T-cell (primary cell): ENCODE measurements at places on chromosomes 1 and 21.

- DNase-seq = no peak
Observed at GRCh38 chr1:97893844-97894243, 27.0 kb downstream of the DPYD start.

GRCh38 chr1:1521331-1521730, 9.4 kb downstream of the ATAD3A start:
- DNase-seq = no peak

- DNase-seq = no peak
Observed at GRCh38 chr1:235567812-235568503, 63.7 kb upstream of the B3GALNT2 start.

DNA sequence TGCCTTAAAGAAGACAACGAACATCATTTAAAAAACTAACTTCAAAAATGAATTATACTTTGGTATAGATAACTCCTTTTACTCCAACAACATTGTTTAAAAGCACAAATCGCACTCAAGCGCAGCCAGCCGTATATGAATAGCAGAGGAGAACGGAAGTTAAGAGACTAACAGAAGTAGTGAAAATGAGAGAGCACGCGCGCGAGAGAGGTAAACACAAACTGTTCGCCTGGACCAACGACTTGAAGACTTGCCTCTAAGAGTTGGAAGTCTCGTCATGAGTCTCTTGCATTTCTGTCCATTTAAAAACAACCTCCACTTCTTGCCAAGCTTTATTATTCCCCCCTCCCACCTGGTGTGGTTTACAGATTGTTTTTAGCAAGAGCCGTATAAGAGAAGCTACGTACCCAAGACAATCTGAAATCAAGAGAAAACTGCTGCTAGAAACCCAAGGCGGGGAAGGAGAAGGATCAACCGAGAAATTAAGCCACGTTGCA, 479 bp downstream of the SELENOF start:
- DNase-seq = peak; percentile 17

DNA sequence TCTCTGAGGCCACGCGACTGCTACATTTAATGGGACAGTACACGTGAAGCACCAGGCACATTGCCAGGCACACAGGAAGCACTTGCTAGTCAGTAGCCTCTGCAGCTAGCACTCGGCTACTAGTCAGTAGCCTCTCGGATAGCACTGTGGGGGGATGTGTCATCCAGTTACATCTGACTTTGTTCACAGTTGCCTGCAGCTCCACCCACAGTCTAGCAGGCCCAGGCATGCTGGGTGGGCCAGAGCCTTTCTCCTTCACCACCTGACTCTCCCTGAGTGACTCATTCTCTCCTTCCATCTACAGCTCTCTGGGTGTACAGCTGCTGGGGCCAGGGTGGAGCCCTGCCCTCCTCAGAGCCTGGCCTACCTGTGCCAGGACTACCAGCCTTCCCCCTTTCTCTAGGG, 51.5 kb downstream of the PTPRF start:
- no peak for DNase-seq

DNA sequence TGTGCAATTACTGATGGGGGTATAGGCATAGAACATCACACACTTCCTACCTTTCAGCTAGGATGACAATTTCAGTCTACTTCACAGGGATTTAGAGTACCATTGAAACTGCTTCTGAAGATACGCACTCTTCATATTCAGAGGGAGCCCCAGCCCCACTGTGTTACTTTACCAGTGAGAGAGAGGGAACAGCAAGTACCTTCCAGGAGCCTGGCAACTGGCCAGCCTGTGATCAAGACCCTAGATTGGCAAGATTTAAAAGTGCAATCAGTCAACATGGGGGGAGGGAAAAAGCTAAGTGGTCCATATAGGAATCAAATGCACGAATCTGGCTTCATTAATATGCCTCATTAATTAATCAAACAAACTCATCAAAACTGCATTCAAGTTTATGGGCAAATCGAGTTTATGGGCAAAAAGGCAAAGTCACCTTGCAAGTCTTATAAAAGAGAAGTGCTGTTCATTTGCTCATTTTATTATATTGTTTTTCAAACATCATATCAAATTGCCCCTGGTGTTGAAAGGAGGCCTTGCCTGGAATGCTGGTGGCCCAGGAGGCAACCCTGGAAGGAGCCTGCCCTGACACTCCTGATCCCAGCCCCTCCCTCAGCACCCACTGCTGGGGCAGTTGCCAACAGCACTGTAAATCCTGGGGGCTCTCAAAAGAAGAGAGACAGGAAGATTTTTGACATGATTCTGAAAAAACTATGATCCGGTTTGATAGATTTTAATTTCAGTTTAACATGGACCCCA, 184.9 kb upstream of the DPT start:
- no peak for DNase-seq

- DNase-seq = no peak
Observed at GRCh38 chr1:165161130-165161529, 195.4 kb downstream of the LMX1A start.

DNA sequence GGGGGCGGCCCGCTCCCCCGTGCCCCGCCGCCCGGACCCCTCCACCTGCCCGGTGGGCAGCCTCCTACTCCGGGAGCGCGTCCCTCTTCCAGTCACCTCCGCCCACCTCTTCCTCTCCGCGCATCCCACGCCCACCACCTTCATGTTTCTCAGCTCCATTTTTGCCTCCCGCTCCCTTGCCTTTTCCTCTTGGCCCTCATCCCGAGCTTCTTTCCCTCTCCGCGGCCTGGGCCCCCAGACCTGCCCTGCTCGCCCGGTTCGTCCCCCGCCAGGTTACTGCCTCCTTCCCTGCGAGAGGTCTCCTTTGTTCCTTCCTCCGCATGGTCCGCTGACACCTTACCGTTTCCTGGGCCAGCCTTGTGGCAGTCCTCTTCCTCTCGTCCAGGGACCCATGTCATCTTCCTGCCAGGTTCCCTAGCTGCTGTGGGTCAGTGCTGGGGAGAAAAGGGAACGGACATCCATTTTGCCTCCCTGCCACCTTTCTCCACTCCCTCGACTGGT, 563 bp downstream of the QSOX1 start:
- no peak for DNase-seq

- DNase-seq = no peak
Observed at GRCh38 chr1:3904006-3904842, 4.2 kb upstream of the C1orf174 start.

DNA sequence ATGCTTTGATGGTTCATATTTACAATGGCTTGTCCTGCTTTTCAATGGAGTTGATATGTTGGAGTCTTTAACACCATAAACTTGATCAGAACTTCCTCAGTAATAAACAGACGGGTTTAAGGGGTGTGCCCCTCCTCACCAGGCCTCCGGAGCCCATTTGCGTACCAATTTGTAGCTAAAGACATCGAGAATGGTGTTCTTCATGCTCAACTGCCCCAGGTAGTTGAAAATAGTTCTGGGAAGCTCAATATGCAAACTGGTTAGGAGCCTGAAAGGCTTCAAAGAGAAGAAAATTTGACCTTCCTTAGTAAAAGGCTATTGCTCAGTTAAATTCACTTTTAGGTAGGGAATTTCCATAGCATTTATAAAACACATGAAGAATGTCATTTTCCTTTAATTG, 68.1 kb upstream of the RRP15 start:
- DNase-seq = no peak

GRCh38 chr1:95951371-95952102, 717.5 kb downstream of the RWDD3 start:
- DNase-seq = no peak

- no peak for DNase-seq
Observed at GRCh38 chr1:228980232-228980937, 245.1 kb downstream of the RHOU start.

DNA sequence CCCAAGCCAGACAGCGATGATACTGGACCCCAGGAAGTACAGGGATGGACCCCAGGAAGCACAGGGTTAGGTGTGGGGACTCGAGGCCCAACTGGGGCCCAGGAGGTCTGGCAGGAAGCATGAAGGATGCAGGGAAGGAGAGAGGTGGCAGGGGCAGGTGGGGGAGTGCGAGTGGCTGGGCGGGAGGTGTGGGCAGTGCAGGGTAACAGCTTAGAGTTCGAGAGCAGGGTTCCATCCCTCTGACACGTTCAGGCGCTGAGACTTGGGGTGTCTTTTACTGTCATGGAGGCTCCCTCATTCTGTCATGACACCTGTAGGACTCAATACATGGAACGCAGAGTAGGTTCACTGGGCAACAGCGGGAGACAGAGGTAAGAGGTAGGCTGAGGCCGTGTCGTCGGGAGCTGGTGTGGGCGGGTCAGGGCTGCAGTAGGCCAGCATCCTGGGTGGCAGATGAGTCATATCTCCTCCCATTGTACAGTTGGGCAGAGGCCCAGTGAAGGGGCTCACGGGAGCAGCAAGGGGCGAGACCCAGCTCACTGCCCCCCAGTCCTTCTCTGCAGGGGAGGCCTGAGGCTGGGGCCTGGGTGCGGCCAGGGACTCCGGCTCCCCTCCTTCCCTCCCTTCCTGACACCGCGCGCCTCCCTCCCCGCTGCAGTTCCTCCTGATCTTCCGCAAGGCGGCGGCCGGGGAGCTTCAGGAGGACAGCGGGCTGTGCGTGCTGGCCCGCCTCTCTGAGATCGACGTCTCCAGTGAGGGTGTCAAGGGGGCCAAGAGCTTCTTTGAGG, 11.6 kb upstream of the CTRC start:
- no peak for DNase-seq

- DNase-seq = no peak
Observed at GRCh38 chr1:159978107-159978398, 24.0 kb upstream of the SLAMF9 start.

- no peak for DNase-seq
Observed at GRCh38 chr1:64608005-64608650, 136.7 kb upstream of the RAVER2 start.

- DNase-seq = no peak
Observed at GRCh38 chr1:224509907-224510306, 75.3 kb upstream of the WDR26 start.

- DNase-seq = no peak
Observed at GRCh38 chr1:87638636-87639035, 310.0 kb downstream of the LMO4 start.

DNA sequence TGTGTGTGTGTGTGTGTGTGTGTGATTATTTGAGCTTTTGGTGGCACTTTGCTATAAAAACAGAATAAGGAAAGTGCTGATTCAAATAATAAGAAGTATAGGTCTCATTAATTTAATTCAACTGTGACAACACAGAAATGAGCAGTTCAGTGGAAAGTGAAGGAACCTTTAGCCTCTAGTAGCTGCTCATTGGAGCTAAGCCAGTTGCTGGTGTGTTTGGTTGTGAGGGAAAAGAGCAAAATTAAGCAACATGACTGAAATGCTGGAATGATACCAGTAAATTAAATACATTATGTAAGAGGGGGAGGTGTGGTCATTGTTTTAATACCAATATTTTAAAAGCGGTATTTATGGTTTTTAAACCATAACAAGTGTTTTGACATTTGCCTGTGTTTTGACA, 55.2 kb downstream of the KIAA0040 start:
- no peak for DNase-seq

GRCh38 chr1:25786887-25787759, 12.9 kb upstream of the SELENON start:
- no peak for DNase-seq

GRCh38 chr21:40622531-40622930, 224.4 kb downstream of the DSCAM start:
- DNase-seq = no peak

GRCh38 chr1:83554174-83554573, 444.8 kb downstream of the TTLL7 start:
- DNase-seq = no peak

DNA sequence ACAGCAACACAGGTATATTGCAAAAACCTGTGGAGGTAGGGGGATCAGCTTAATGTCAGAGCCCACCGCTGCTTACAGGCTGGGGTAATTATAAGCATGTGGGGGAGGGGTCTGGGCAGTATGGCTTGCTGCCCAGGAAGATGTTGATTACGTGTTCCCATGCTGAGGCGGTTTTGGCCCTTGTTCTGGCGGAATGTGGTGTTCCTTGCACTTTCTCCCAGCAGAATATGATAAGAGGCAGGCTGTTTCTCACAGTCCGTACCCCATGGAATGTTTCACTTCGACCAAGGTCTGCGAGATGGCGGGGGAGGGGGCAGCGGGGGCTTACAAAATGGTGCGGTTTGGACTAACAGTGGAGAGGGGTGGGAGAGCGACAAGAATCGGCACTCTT, 9.8 kb upstream of the HPCAL4 start:
- DNase-seq = no peak

GRCh38 chr1:46112108-46112507, 20.3 kb downstream of the PIK3R3 start:
- DNase-seq = no peak

DNA sequence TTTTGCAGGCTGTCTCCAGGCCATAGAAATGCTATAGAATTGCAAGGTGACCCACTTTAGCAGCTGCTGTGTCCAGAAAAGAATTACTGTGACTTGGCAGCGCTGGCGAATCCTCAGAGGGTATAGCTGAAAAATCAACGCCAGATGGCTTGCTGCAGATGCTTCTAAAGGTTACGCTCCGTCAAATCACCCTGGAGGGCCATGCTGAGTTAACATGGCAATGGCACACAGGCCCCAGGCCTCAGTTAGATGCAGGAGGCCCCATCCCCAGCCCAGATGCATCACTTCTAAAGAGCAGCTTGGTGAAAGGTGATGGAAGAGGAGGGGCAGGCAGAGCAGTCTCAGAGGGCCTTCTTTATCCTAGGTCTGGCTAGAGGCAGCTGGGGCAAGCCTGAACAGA, 18.0 kb downstream of the KIAA1614 start:
- no peak for DNase-seq

DNA sequence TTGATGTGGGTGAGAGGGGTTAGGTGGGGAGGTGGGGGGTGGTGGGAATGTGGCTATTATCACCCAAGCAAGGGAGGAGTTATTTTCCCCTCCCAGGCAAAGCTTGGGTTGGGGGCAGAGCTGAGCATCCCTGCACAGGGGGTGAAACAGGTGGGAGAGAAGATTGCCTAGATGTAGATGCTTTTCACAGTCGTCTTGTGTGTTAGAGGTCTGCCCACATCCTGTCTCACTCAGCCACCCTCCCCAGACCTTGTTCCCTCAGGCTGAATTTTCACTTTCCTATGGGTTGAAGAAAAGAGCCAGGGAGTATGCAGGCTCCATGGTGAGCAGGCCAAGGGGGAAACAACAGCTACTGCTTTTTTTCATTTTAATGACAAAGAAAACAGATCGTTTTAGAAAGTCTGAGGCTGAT, 223.5 kb downstream of the KIF26B start:
- no peak for DNase-seq

DNA sequence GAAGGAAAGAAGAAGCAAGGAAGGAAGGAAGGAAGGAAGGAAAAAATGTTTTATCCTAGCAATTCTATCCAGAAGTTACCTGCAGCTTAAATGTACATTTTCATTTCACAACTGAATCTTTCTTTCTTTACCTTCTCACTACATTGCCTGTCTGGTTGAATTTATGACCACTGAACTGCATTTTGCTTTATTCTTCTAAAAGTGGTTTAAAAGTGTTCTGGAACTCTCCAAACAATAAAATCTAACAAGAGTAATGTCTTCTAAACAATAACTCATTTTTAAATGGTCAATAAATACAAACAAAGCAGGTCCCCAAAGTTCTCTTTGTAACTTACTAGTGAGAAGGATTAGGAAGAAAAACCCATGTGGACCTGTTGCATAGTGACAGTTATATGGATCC, 587.5 kb upstream of the NEGR1 start:
- DNase-seq = no peak

- DNase-seq = no peak
Observed at GRCh38 chr1:48718705-48719104, 58.0 kb downstream of the BEND5 start.
